ENCODE measurements at places on chromosomes 6 and 20. TPM values are rescaled to one million over a fixed set of nuclear protein-coding genes. Genes with fewer than 3 reads are reported as not detected.

- DNase-seq, result no peak
Measured at GRCh38 chr6:133683606-133684005, 205.3 kb upstream of the TCF21 start.

- no peak for DNase-seq
Measured at GRCh38 chr6:3701631-3702030, 49.9 kb downstream of the PXDC1 start.

Gene IYD
- total RNA-seq, result not detected

Gene C6orf141
- total RNA-seq, result 4.4 TPM

- DNase-seq, result no peak
Measured at GRCh38 chr20:49356676-49357075, 78.8 kb upstream of the ZNFX1 start.

Measured in omental fat pad (tissue), 4 donors.